Thymus (tissue), 14 donors: ENCODE measurements at places on chromosomes 6 and 20.

DNA sequence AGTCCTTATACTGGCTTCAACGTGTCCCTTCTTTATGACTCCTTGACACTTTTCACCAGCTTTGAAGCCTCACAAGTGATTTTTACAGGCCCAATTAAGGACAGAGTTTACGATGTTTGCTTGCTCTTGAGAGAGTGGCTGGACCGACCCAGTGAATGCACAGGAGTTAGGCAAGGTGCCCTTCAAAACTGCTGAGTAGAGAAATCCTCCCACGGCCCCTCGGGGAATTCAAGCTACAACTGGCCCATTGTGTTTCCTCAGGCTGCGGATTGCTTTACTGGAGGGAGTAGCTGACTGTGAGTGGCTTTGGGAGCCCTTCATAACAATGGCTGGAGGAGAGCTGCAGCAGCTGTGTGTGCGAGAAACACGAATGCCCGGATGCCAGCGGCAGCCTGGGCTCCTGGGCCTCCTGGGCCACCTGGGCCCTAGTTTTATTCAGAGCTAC is 50.0 kb downstream of the SGK1 start:
- no peak for DNase-seq

DNA sequence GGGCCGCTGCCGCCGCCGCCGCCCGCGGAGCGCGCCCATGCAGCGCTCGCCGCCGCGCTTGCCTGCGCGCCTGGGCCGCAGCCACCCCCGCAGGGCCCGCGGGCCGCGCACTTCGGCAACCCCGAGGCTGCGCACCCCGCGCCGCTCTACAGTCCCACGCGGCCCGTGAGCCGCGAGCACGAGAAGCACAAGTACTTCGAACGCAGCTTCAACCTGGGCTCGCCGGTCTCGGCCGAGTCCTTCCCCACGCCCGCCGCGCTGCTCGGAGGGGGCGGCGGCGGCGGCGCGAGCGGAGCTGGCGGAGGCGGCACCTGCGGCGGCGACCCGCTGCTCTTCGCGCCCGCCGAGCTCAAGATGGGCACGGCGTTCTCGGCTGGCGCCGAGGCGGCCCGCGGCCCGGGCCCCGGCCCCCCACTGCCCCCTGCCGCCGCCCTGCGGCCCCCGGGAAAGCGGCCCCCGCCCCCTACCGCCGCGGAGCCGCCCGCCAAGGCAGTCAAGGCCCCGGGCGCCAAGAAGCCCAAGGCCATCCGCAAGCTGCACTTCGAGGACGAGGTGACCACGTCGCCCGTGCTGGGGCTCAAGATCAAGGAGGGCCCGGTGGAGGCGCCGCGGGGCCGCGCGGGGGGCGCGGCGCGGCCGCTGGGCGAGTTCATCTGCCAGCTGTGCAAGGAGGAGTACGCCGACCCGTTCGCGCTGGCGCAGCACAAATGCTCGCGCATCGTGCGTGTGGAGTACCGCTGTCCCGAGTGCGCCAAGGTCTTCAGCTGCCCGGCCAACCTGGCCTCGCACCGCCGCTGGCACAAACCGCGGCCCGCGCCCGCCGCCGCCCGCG is 730 bp downstream of the INSM1 start:
- DNase-seq: no peak

- no peak for DNase-seq
Measured at GRCh38 chr6:129239825-129240491, 357.0 kb downstream of the LAMA2 start.

DNA sequence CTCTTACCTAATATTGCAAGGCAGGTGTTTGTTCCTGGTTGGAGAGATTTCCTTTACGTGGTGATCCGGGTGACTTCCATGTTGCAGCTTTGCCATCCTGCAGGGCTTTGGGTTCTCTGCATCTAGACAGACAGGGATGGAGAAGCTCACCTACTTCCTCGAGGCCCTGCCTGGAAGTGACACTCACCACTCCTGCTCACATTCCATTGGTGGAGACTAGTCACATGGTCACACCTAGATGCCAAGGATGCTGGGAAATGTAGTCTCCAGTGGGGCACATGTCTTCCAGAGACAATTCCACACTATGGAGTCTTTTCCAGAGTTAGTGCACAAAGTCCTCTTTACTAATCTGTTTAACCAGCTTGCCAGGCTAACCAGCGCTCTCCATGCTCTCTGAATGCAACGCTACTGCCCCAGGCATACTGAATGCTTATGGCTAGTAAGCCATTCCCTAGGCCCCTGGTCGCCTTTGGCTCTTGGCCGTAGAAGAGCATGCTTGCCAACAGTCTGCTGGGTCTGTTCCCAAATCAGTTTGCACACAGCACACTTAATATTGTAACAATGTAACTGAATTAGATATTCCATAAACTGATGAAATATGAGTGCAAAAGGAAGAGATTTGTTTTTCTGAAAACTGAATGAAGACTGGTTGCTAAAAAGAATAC is 6.7 kb upstream of the KCNK15 start:
- no peak for DNase-seq

DNA sequence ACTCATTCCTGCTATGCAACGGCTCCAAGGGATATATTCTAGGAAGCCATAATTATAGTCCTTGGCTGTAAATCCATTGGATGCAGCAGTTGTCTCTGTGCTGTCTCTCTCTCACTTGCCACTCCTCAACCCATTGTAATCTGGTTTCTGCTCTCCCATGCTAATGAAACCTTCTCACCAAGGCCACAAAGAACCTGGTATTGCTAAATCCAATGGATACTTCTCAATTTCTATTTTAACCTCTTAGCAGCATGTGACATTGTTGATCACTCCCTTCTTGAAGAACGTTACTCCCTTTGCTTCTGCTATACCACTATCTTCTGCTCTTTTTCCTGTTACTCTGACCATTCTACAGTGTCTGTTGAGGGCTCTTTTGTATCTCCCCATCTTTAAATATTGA is 39.8 kb upstream of the GCLC start:
- no peak for DNase-seq

- no peak for DNase-seq
Measured at GRCh38 chr6:44487586-44487985, 100.1 kb downstream of the CDC5L start.

GRCh38 chr20:47380481-47380880 is 24.0 kb upstream of the ZMYND8 start:
- no peak for DNase-seq

DNA sequence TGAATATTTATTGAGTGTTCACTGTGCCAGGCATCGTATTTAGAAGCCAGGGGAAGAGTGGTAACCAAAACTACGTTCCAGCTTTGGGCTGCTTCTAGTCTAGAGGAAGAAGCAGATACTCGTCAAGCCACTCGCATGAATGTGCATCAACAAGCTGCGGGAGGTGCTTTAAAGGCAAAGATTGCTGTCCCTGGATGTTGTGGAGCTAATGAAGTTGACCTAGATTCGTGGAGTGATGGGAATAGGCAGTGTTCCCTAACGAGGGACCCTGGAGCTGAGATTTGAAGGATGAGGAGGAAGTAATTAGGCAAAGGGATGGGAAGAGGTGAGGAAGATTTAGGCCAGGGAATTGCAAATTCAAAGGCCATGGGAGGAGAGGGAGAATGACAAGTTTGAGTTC is 118.9 kb downstream of the TMEM170B start:
- DNase-seq: no peak

GRCh38 chr6:17519120-17519519 is 81.0 kb upstream of the FAM8A1 start:
- no peak for DNase-seq

DNA sequence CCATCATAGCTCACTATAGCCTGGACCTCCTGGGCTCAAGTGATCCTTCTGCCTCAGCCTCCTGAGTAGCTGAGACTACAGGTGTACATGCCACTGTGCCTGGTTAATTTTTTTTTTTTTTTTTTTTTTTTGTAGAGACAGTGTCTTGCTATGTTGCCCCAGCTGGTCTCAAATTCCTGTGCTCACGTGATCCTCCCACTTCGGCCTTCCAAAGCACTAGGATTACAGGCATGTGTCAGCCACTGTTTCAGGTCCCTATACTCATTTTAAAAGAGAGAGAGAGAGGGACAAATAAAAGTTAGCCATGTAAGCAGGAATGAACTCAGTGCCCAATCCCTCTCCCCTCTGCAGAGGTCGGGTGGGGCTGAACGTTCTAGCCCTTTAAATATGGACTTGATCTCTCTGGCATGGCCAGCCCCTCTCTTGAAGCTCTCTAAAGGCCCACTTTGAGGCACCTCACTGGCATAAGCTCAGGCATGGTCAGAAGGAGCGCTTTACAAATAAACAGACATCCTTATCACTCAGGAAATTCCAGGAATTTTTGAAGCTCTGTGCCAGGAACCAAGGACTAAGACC is 9.0 kb upstream of the SERPINB1 start:
- no peak for DNase-seq

GRCh38 chr20:23008667-23009066 is 26.4 kb upstream of the SSTR4 start:
- no peak for DNase-seq

DNA sequence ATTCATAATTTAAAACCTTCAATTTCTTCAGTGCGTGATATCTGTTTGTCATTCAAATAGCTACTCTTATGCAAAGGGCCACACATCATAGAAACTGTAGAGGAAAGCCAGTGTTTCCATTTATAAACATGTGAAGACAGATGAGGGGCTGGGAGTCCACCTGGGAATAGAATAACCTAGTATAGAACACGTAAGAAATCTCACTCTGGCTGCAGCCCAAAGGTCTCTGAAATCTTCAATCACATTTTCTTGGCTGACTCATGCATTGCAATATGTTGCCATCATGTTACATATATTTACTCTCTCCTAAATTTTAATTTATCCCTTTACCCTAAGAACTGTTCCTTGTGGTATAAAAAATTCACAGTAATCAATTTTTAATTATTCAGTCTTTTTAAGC is 123.2 kb downstream of the ELOVL4 start:
- DNase-seq: no peak
